ENCODE measurements at places on chromosomes 2 and 18.

- no peak for DNase-seq
Measured at GRCh38 chr2:142877216-142877838, at the start of gene KYNU. KYNU (plus strand) TSS chr2:142877664; CDS start chr2:142885368, 7,704 bp downstream.

- no peak for DNase-seq
Measured at GRCh38 chr2:51707625-51708024, 675.7 kb upstream of the NRXN1 start.

- no peak for DNase-seq
Measured at GRCh38 chr2:161965994-161966393, 108.0 kb downstream of the DPP4 start.

- DNase-seq, result no peak
Measured at GRCh38 chr2:44940732-44941464, 604 bp upstream of the SIX3 start.

DNA sequence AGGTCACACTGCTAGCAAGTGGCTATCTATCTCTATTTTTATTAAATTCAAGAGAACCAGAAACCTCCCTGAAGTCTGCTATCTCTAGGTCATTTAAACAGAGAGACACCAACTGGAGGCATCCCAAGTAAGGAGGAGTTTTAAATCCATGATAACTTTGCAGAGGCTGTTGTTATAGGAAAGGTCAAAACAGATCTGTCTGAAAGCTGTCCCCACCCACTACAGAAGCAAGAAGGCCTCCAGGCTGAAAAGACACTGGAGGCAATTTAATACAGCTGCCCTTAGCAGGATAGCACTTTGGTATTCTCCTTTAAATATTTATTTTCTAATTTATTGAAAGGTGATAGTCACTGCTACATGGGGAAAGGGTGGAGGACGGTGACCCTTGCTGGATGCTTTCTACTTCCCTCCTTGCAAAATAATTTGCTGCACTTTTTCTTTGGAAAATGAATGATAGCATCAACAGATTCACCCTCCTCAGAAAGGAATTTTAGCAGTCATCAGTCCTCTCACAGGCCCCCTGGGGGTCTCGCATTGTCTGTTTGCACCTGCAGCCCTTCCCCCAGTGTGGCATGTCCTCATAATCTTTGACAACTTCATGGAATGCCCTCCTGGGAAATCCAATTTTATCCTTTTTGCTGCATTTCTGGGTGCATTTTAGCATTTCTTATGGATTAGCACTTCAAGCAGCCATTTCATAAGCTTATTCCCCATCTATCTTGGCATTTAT, 429.5 kb upstream of the TNP1 start:
- no peak for DNase-seq

GRCh38 chr2:26173776-26174482, 1.0 kb downstream of the GAREM2 start:
- DNase-seq, result no peak

GRCh38 chr2:19504400-19505198, 146.2 kb upstream of the OSR1 start:
- DNase-seq, result no peak

DNA sequence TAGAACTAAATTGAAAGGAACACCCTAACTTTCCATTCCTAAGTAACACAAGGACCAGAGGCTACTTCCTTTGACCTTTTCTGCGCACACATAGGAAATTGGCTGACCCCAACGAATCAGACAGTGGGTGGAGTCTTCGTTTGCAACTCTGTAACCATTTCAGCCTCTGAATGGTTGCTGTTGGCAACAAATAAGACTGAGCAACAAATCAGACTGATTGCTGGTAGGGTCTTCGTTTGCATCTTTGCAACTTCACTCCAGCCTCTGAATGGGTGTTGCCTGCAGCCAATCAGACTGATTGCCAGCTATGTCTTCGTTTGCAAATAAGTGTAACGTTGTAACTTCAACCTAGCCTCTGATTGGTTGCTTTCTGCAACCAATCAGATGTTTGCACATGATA, 34.6 kb downstream of the USP40 start:
- DNase-seq, result no peak

DNA sequence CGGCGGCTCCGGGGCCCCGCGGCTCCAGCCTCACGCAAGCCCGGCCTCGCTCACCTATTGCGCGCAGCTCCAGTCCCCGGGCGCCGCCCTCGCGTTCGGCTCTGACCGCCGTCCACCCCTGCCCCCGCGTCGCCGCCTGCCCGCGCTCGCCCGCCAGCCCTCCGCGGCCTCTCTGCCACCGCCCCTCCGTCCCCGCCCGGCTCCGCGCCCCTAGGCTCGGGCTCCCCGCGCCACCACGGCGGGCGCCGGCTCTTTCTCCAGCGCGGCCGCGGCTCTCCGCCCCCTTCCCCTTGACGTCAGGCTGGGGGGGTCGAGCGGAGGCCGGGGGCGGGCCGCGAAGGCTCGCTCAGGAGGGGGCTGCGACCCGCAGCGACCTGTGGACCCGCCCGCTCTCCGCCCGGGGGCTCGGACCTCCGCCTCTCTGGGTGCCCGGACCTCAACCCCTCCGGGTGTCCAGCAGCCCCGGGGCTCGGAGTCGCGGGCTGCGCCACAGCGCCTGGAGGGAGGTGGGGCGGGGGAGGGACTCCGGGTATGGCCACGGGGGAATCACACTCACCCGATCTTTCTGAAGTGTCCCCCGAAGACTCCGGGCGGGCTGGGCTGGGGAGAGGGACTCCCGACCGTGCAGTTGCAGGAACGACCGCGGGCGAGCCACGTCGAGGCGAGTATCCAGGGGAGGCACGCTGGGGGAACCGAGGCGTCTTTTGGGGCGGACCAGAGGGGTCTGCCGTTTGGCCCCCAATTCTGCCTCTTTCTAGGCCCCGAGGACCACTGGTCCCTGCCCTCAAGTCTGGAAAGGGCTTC, at the start of gene SEMA4C:
Gene SEMA4C, minus strand, starts transcription at position 259 of the 804 bp plus-strand sequence. CDS start 2,194 bp downstream, outside the sequence.
- DNase-seq, result no peak

- DNase-seq, result no peak
Measured at GRCh38 chr2:179555691-179556283, 291.2 kb upstream of the SESTD1 start.

DNA sequence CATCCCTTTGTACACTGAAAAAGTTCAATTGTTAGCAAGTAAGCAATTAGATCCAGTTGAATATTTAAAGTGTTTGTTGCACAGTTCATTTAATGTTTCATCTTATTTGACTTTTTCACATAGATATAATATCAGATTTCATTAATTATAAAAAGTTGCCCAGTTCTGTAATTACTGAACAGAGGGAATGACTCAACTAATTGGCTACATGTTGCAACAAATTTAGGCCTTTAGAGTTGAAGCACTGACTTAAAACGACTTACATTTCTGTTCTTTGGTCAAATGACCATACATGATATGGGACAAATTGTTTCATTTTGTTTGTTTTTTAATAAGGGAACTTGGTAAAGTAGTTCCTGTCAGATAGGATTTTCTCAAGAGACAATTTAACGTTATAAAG, 68.5 kb upstream of the FAM117B start:
- no peak for DNase-seq

- no peak for DNase-seq
Measured at GRCh38 chr2:98559581-98559980, 48.7 kb downstream of the COA5 start.

- no peak for DNase-seq
Measured at GRCh38 chr2:86793752-86794151, 3.0 kb upstream of the CD8A start.

DNA sequence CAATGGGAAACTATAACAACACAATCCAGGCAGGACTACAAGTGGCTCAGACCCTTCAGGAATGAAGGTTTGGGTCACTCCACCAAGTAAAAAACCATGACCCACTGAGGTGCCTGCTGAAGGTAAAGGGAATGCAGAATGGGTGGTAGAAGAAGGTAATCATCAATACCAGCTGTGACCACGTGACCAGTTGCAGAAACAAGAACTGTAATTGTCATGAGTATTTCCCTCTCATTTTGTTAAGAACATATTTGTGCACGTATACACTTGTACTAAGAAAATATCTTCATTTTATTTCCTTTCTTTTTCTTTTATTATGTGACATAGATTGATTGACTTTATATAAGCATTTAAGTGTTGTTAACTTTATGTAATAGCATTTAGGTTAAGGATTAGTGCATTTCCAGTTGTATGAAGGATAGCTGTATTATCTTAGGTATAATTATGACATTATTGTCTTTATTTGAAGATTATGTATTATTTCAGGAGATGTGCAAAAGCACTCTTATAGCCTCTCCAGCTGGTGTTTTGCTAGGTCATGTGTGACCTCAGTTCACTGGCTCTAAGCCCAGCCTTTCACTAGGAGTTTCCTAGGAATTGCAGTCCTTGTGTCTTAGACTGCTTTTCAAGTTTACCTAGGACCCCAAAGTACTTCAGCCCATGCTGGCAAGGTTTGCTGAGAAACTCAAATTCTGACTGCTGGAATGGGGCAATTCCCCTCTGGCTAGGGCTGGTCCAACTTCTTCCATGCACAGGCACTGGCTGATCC, 125.7 kb upstream of the DPP10 start:
- DNase-seq, result no peak

- no peak for DNase-seq
Measured at GRCh38 chr2:12881952-12882351, 165.2 kb downstream of the TRIB2 start.

DNA sequence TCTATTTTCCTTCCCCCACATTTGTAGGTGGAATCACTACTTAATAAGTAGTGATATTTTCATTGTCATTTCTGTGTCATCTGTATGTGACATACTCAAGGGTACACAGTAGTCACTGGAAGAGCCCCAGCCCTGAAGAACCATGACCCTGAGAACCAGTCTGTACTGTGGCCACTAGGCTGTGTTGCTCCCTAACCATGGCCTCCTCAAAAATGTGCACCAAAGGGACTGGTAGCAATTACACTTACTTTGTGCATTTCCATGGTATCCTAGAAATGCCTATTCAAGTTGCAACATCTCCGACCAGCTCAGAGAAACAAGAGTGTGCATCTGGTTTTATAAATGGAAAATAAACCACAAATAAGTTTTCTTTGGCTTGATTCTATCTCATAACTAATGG, 155.1 kb downstream of the DOCK10 start:
- no peak for DNase-seq

All from activated CD8-positive, alpha-beta memory T cell treated with anti-CD3 and anti-CD28 coated beads for 48 hours (primary cell).